ENCODE measurements at places on chromosomes 3 and 15.

GRCh38 chr3:188001093-188001492, 152.9 kb upstream of the LPP start:
- DNase-seq = no peak

- DNase-seq = no peak
Measured at GRCh38 chr3:170641510-170642236, 55.8 kb upstream of the SLC7A14 start.

DNA sequence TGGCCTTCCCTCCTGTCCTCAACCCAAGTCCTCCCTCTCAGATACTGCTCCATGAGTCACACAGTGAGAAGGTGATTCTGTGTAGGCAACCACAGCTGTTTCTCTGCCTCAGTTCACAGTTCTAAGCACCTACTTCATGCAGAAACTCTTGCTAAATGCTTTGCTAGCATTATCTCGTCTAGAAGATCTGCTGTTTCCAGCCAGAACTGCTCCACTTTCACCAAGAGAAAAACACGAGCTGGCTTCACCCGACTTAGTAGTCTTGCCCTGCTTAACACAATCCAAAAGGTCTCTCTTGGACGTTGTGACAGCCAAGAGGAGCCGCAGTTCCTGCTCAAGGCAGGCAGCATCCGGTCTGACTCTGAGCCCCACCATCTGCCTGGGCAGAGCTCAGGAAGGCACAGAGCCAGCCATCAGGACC, 272.1 kb downstream of the UACA start:
- no peak for DNase-seq

- DNase-seq = no peak
Measured at GRCh38 chr15:28125673-28126651, 26.8 kb upstream of the OCA2 start.

DNA sequence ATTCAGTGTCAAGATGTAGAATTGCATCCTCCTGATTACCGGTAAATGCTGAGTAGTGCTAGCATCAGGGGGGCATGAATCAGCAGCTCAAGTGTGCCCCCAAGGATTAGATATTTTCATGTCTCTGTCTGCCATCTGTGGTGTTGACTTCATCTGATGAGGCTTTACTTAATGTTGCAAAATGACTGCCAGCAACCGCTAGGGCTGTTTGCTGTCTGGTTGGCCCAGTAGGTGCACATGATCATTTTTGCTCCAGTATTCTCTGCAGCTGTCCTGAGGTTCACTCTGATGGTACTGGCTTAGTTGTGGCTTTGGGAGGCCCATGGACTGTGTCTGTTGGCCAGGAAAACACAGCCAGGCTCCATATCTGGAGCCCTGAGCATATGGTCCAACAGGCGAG, 316.4 kb downstream of the SOX2 start:
- DNase-seq = no peak

DNA sequence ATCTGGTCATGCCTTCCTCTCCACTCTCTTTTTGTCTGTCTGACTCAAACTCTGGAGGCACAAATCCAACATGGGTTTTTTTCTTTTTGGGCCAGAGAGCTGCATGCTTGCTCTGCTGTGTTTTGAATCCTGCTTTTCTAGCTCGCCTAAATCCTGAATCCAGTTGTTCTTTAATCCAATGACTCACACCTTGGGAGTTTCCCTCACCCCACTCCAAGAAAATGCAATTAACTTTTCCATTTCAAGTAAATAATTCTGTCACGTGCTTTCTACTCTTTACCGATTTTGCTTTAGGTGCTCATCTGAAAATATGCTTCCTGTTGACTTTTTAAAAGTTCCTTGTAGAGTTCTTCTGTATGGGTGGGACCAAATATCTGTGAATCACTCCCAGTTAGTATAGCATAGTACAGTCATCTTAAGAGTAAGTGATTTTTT, 47.6 kb downstream of the SLMAP start:
- no peak for DNase-seq

DNA sequence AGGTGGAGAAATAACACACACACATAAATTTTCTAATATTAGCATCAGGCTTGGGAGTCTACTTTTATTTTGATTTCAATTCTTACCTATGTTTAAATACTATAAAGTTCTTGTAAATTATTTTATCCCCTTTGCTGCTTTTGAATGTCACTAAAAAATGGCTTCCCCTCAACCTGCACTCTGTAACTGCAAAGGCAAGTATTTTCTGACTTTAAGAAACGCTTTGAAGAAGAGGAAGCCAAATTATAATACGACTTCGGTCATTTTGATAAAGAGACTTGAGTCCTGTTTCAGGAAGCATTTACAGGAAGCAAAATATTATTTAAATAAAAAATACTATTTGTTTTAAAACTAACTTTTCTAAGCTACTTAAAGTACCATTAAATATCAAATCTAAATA, 627.7 kb upstream of the AGTR1 start:
- no peak for DNase-seq

DNA sequence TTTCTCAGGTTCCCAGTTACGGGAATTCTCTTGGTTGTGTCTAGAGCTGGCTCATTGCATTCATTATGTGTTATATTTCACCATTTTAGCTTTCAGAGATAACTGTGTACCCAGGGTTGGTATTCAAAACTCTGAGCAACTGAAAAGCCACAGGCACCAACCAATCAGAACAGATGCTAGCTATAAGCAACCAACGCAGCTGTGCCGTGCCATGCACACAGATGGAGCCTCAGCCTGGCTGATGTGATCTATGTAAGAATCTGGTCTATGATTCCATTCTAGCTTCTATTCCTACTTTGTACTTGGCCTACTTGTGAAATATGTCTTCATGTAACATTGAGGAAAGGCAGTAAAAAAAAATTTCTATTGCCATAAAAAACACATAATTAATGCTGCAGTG, 95.0 kb upstream of the CCDC80 start:
- DNase-seq = no peak

DNA sequence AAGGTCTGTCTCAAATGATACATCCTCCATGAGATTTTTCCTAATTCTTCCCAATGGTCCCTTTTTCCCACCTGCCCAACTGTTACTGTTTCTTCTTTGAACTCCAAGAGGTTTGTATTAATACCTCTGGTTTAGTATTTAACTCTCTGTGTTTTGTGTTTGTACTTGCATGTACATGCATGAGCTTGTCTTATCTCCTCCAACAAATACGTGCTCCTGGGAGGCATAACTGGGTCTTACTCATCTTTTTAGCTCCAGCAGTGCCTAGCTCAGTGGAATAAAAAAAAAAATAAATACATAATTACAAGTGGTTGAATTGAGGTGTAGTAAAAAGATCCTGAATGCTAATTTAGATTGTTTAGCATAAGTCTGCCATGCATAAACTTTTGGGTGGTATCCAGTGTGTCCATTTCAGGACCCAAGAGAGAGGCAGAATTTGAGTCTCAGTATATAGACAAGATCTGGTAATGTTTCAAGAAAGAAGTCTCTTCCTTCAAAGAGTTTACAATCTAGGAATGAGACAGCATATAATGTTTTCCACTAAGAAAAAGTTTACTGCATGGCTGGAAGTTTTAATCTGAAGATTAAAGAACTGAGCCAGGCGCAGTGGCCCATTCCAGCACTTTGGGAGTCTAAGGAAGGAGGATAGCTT, 1.7 kb upstream of the LYSMD2 start:
- no peak for DNase-seq

DNA sequence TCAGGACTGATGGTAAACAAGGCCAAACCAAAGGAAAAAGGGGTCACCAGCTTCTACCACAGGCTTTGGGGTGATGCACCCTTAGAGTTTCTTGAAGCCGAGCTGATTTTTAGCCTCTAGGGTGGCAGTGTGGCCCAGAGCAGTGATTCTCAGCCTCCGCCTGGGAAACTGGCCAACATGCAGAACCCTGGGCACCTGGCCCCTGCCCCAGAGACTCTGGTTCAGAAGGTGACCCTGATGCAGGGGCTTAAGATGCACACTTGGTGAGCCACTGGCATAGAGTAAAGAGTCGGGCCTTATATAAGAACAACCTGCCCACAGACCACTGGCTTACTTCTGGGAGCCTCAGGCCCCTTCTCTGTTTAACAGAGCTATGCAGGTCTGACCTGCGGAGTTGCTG, 44.5 kb downstream of the SYNM start:
- no peak for DNase-seq

GRCh38 chr3:105174017-105174615, 192.6 kb upstream of the ALCAM start:
- DNase-seq = no peak

- DNase-seq = no peak
Measured at GRCh38 chr15:73244333-73244732, 124.4 kb downstream of the HCN4 start.

DNA sequence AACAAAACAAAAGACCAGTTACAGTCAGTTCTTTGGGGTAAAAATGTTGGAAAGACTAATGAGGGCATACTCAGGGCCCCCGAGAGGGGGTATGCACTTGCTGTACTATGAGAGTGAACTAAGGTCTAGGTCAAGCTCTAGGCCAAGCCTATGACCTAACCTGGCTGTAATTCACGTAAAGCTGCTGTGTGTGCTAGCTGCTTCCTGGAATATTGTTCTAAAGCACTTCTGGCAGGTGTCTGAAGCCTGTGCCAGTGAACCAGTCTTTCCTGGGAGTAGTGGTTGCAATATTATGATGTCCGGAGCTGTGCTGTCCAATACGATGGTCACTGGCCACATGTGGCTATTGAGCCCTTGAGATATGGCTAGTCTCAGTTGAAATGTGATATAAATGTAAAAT, 13.1 kb upstream of the CX3CR1 start:
- DNase-seq = no peak

DNA sequence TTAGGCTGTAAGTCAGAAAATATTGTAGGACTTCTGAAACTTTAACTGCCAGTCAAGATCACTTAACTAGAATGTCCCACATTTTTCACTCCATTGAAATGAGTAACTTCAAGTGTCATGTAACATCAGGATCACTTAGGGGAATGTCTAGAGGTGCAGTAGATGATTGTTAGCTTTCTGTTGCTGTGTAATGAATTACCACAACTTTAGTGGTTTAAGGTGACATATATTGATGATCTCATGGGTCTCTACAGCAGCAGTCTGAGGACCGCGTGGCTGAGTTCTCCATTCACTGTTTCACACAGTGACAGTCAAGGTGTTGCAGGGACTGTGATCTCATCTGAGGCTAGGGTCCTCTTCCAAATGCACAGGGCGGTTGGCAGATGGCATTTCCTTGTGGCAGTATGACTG, 82.7 kb downstream of the SLC25A26 start:
- peak; percentile 11 for DNase-seq

DNA sequence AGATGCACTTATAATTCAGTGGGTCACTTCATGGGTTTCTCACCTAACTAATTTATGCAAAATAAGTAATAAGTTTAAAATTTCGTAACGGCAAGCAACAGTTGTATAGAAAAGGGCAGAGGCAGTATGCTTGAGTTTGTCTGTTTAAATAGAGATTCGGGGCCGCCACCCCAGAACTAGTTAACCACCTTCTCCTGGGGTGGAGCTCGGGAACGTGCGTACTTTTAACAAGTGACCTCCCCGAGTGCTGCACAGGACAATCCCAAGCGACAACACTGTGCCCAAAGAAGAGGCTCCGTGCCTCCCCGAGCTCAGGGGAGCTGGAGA, 439 bp downstream of the SSR3 start:
- DNase-seq = no peak

DNA sequence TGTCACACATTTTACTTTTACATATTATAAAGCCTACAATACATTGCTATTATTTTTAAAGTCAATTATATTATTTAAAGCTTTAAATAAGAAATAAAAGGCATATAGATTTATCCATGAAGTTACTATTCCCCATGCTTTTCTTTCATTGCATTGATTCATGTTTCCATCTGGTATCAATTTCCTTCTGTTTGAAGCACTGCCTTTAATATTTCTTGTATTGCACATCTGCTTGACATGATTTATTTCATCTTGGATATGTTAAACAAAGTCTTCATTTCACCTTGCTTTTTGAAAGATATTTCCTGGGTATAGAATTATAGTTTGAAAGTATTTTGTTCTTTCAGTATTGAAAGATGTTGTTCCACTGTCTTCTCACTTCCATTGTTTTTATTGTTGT, 174.3 kb upstream of the MBNL1 start:
- no peak for DNase-seq

GRCh38 chr3:195788711-195789581, 22.8 kb downstream of the MUC4 start:
- DNase-seq = no peak

GRCh38 chr15:57223345-57223744, 153.0 kb upstream of the CGNL1 start:
- DNase-seq = no peak

DNA sequence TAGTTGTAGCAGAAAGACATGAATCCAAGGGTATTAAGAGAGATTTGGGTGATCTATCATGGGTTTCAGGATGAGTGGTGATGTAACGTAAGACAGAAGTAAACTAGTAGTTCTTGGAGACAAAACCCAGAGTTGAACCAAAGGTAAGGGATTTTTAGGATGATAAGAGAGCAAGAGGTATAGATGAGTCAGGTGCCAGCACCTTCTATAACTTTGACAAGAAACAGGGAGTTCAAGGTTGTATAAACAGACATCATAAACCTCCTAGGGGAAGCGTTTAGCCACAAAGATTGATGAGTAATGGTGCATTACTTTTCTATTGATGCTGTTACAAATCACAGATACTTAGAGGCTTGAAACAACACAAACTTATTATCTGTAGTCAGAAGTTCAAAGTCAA, 447.3 kb upstream of the ARHGEF26 start:
- DNase-seq = no peak

- DNase-seq = no peak
Measured at GRCh38 chr3:140470211-140470610, 207.7 kb upstream of the TRIM42 start.

DNA sequence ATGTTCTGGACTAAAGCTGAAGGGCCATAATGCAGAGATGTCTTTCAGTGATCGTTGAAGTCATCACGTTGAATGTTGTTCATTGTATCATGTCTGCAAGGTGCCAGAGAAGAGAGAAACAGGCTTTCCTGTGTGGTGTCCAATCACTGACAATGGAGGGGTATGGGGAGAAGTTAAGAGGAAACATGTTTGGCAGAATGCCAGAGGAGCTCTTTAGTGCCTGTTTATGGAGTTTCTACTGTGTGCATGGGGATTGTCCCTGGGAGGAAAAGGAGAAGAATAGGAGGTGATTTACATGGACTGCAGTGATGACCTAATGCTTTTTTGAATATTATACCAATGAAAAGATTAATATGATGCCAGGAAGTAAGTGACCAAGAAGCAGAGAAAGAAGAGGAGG, 11.7 kb downstream of the SCAANT1 start:
- DNase-seq = no peak

DNA sequence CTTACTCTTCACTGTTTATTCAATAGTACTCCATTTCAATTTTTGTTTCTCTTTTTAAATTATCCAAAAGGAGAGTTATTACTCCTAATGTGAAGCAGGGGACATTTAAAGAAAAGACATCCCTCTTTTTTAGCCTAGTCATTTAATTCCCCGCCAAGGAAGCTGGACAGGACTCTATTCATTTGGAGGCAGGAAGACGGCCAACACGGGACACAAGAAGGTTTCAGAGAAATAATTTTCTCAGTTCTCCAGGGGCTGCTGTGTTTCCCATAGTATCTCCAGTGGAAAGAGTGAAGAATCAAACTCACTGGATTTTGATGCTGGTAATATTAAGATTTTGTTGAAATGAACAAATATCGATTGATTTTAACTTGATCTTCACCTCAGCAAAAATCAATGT, 833.7 kb downstream of the ROBO2 start:
- DNase-seq = no peak

GRCh38 chr15:38238311-38238710, 14.3 kb upstream of the SPRED1 start:
- no peak for DNase-seq

- no peak for DNase-seq
Measured at GRCh38 chr3:150180334-150180733, 209.6 kb upstream of the PFN2 start.

- no peak for DNase-seq
Measured at GRCh38 chr15:92893200-92893599, 6.9 kb upstream of the CHD2 start.

GRCh38 chr3:48684480-48685143, 1.1 kb downstream of the NCKIPSD start:
- DNase-seq = no peak

Data from stimulated activated CD8-positive, alpha-beta memory T cell treated with anti-CD3 and anti-CD28 coated beads, Interleukin-2, amount 100 ng/mL, for 1 hour (primary cell).